Fibroblast of upper back skin (primary cell): ENCODE measurements at places on chromosomes 12 and 14.

GRCh38 chr14:90781344-90781761, 34.9 kb downstream of the TTC7B start:
- peak; percentile 36 for DNase-seq

DNA sequence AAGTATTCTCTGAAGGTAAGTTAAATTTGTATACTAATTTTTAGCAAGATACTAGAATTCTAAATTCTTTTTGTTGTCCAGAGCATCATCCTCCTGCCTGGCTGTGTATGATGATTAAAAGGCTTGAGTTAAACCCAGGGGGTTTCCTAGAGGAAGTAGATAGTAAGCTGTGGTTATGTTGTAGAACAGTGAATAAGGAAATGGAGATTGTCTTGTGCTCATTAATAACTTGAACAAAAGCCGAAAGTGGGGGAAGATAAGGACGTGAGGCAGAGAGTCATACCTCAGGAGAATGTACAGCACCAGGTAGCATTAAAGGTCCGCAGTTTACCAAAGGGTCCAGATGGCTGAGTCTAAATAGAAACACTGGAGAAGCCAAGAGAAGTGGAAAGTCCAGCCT, 42.0 kb downstream of the CKB start:
- no peak for DNase-seq

- DNase-seq = no peak
Measured at GRCh38 chr14:54333511-54333910, 63.3 kb upstream of the CDKN3 start.

- DNase-seq = no peak
Measured at GRCh38 chr14:99627510-99628381, 17.2 kb upstream of the HHIPL1 start.

- DNase-seq = no peak
Measured at GRCh38 chr12:7503686-7504415, at the start of gene CD163. CD163 (minus strand) TSS chr12:7503777; CDS start chr12:7503690, 87 bp downstream.

DNA sequence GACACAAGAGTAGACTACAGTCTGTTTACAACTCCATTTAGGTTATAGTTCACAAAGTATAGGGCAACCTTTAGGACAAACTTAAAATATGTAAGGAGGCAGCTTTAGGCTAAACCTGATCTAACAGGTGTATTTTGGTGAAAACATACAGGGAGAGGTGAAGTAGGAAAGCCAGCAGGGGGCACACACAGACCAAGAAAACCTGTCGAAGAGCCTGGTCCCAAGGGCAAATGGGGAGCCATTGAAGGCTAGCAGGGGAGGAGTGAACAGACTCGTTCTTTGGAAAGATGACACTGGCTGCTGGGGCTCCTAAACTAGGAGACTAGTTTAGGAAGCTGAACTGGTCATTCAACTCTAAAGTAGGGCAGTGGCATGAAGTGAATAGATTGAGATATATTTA, 138.8 kb upstream of the WSCD2 start:
- peak; percentile 5 for DNase-seq
